ENCODE measurements at places on chromosomes 4 and X. TPM values are rescaled to one million over a fixed set of nuclear protein-coding genes. Genes with fewer than 3 reads are reported as not detected.

Gene ADRA2C
- 3.0 TPM for total RNA-seq

Gene GSX2
- not detected for total RNA-seq

Gene ZNF630
- total RNA-seq = 3.3 TPM

Gene TGIF2LX
- total RNA-seq = not detected

Gene HSFX4
- total RNA-seq = not detected

DNA sequence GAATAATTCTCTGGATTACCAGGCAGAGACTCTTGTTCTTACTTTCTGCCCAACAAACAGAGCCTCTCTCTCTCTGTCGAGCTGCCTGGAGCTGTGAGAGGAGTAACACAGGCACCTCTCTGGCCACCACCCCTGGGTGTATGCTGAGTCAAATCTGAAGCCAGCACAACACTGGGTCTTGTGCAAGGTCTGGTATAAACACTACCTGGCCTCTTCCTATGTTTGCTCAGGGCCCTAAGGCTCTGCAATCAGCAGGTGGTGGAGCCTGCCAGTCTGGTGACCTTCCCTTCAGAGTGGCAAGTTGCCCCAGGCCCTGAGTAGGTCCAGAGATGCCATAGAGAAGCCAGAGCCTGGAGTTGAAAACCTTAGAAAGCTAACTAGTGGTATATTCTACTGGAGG lies 139.9 kb downstream of the CPXCR1 start:
- no peaks in the 10 kb centered on the region for H3K36me3 ChIP-seq
- no peak for DNase-seq
- H3K4me3 ChIP-seq = no peak overlapping the region
- no peak overlapping the region for H3K27ac ChIP-seq

- no peaks in the 10 kb centered on the region for H3K4me1 ChIP-seq
- H3K36me3 ChIP-seq = no peaks in the 10 kb centered on the region
- H3K4me3 ChIP-seq = no peak overlapping the region
- DNase-seq = no peak
- H3K27ac ChIP-seq = no peak overlapping the region
Observed at GRCh38 chr4:23822181-23822580, 67.7 kb downstream of the PPARGC1A start.

DNA sequence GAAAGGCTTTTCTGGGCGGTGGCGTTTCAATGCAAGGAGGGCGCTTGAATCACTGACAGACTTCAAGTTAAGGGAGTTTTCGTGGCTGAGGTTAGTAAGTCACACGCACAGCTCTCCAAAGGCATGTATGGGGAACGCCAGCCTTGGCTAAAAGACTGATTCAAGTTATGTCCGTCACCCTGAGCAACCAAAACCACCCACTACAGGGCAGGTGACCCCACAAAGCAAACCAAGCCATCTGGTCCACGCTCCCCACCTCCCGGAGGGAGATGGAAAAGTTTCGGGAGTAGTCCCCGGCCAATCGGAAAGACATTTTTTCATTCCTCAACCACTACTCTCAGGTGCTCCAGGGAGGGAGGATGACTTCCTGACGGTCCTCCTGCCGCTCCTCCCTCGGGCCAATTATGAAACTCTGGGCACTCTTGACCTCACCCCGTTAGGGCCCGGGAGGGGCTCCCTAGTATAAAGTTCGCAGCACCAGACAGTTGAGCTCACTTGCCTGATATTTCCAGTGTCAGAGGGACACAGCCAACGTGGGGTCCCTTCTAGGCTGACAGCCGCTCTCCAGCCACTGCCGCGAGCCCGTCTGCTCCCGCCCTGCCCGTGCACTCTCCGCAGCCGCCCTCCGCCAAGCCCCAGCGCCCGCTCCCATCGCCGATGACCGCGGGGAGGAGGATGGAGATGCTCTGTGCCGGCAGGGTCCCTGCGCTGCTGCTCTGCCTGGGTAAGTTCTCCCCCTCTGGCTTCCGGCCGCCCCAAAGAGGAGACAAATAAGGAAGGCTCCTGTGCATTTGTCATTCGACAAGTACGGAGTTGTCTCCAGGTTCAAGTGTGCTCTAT lies at the start of gene EREG:
Gene EREG, plus strand, starts transcription at position 494 of the 840 bp plus-strand sequence. Its CDS starts 164 bp downstream, at position 658.
- peak within 1 kb of the TSS; percentile 26 for H3K4me3 ChIP-seq
- H3K27ac ChIP-seq = no peak within 1 kb of the TSS
- no peaks in the 10 kb centered on the region for H3K36me3 ChIP-seq
- peak; percentile 44 for DNase-seq
- no peaks in the 10 kb centered on the region for H3K27me3 ChIP-seq
- peaks cover 13% of the 10 kb centered on the region for H3K4me1 ChIP-seq

DNA sequence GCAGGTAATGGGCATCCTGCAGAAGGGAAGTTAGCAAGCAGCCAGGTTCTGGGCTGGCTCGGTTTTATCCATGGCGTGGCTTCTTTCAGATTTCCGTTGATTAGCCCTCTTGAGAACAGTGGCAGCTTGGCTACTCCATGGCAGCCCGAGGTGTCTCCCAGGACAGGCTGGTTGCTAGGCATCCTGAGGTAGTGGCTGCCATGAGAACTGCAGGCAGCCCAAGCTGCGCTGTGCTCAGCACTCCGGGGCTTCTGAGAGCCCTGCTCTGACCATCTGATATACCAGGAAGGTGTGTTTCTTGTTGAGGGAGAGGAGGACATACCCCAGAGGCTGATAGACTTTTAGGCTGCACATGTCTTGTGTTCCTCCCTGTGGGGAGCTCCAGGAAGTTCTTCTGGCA lies 253.4 kb upstream of the CASK start:
- no peak overlapping the region for H3K4me3 ChIP-seq
- no peaks in the 10 kb centered on the region for H3K36me3 ChIP-seq
- H3K27me3 ChIP-seq = no peaks in the 10 kb centered on the region
- no peaks in the 10 kb centered on the region for H3K4me1 ChIP-seq

DNA sequence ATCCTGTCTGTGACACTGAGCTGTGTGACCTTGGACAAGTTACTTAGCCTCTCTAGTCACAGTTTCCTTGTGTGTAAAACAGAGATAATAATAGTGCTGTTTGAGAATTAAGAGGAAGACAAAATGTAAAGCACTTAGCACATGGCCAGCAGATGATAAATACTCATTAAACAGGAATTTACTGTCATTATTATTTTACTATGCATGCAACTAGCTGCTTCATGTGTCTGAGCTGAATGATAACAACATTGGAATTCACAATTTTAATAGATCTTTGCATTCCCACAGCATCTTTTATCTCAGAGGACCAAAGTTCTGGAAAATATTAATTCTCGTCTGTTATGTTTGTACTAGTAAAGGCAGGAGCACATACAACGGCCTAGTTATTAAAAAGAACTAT lies 79.2 kb upstream of the TET2 start:
- no peak overlapping the region for H3K27ac ChIP-seq
- H3K36me3 ChIP-seq = no peaks in the 10 kb centered on the region
- no peaks in the 10 kb centered on the region for H3K27me3 ChIP-seq

DNA sequence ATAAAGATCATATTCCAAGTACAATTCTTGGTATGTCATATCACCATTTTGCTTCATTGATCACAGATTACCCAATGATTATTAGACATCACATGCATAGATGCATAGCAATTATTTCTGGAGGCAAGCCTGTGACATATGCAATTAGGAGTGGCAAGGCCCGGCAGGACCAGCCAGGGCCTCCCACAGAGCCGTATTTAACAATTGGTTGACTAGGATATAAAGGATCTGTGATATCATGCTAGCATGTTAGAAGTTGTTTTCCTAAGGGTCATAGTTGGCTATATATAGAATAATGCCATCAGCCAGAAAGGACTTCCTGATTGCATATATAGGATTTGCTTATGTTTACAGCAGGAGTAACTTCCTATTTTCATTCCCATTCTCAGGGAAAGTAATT lies 103.5 kb upstream of the OTUD4 start:
- H3K4me1 ChIP-seq = no peaks in the 10 kb centered on the region
- no peak for DNase-seq
- no peaks in the 10 kb centered on the region for H3K36me3 ChIP-seq
- H3K27ac ChIP-seq = no peak overlapping the region
- no peaks in the 10 kb centered on the region for H3K27me3 ChIP-seq

- no peaks in the 10 kb centered on the region for H3K36me3 ChIP-seq
- no peak overlapping the region for H3K4me3 ChIP-seq
- no peak overlapping the region for H3K27ac ChIP-seq
- no peaks in the 10 kb centered on the region for H3K27me3 ChIP-seq
Observed at GRCh38 chr4:141465171-141465570, 171.2 kb upstream of the IL15 start.

Measured in upper lobe of left lung (tissue), 6 donors.